Hematopoietic multipotent progenitor cell treated with erythropoietin and hydrocortisone succinate and interleukin-3 and kit ligand, for 17 days (in vitro differentiated cells): ENCODE measurements at places on chromosomes 6 and 20.

DNA sequence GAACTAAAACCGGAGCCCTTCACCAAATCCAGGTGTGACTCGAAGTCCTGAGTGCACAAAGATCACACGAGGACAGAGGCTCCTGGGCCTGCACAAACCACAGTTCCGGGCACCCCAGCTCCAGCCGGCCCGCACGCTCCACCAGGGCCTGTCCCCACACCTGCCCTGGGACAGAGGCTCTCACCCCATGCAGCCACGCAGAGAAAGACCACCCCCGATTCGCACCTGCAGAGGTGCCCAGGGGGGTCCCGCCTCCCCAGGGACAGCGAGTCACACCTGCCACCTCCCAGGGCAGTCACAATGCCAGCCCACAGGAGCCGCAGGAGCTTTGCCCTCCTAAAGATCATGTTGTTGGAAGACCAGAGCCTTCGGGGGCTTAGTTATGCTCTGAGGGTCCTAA is 25.4 kb upstream of the MRGBP start:
- DNase-seq, result no peak

DNA sequence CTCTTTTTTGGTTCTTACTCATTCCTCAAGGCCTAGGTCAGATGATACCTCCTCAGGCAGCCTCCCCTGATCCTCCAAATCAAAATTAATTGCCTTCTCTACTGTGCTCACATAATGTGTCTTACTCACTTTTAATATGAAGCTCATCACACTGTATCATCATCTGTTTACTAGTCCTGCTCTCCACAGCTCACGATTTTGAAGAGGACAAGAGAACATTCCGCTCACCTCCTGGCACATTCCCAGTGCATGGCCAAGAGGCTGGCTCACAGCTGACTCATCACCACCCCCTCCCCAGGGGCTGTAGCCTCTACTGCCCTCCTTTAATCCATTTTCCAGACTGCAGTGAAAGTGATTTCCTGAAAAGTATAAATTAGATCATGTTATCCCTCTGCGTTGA is 133.1 kb downstream of the ALDH8A1 start:
- DNase-seq, result no peak

- DNase-seq, result no peak
Observed at GRCh38 chr6:89111933-89112332, 5.9 kb downstream of the SRSF12 start.

DNA sequence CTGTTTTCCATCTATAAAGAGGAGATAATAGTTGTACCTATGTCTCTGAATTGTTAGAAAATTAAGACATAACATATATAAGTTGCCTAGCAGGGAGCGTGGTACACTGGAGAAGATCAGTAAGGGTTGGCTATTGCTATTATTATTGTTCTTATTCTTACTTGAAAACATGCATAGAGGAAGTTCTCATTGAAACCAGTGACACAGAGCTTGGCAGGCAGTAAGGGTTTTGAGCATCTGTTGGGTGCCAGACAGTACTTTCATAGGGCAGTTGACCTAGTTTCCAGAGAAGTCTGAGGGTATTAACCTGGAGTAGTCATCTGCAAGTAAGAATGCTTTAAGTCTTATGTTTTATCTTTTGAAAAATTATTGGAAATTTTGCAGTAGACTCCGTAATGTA is 13.3 kb upstream of the SGK1 start:
- no peak for DNase-seq

DNA sequence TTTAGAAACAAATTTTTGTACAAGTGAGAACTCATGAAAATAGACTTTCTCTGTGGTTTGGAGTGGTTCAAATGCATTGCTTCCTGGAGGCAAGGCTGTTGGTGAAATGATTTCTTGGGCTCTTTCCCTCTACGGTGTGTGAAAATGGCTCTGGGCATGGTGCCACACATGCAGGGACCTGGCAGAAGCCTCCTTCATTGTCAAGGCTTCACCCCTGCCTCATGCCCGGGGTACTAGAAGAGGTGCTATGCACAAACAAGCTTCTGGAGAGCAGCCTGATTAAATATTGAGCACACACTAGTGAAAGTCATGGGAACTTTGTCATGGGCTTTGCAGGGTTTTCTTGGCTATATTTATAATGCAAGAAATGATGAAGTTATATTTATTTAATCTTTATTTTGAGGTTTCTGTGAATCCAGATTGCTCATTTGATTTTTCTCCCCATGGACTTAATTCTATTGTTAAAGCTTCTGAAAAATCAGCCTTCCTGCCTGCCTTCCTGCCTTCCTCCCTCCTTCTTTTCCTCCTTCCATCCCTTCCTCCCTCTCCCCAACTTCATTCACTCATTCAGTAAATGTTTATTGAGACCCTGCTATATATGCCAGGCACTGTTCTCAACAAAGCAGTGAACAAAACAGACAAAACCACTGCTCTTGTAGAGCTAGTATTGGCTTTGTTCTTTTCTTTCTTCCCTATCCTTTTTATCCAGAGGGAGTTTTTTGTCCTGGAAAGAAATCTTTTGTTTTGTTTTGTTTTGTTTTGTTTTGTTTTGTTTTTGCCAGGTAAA is 21.0 kb downstream of the C6orf89 start:
- no peak for DNase-seq

GRCh38 chr20:2750491-2751251 is 49.8 kb downstream of the CPXM1 start:
- no peak for DNase-seq

GRCh38 chr6:77124604-77125003 is 338.7 kb downstream of the HTR1B start:
- DNase-seq, result no peak

DNA sequence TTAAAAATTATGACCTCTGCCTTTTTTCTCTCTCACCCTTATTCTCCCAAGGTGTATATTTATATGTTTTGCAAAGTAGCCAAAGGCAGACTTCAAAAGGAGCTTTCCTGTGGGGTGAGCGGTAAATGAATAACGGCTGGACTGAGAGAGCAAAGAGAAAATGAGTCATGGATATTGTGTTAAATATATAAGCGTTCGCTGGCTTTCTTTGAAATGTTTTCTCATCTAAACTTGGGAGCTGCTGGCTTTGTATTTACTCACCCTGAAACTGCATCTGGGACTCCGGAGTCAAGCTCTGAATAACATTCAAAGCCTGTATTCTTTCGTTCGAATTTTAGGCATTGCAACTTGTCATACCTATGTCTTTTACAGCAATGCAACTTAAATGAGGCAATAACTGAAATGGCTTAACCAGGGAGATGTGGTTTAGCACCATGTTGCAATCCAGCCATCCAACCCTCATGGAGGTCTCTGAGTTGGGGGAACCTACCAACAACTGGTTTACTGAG is 32.0 kb downstream of the ATXN1 start:
- DNase-seq, result no peak

DNA sequence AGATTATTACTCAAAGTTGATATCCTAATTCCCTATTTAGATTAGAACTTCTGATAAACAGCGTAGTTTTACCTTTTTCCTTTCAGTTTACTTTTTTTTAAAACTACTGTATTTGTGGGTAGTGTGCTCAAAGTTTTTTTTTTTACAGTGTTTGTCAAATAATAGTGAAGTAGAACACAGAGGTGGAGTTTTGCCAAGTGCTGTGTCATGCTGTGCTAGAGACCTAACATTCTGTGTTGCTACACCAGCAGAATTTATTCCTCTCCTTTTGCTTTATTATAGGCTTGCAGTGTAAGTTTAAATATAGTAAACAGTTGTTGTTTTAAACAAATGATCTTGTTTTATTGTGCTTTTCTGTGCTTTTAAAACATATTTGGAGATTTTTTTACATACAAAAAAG is 125.4 kb downstream of the HIVEP1 start:
- DNase-seq, result peak; percentile 35

DNA sequence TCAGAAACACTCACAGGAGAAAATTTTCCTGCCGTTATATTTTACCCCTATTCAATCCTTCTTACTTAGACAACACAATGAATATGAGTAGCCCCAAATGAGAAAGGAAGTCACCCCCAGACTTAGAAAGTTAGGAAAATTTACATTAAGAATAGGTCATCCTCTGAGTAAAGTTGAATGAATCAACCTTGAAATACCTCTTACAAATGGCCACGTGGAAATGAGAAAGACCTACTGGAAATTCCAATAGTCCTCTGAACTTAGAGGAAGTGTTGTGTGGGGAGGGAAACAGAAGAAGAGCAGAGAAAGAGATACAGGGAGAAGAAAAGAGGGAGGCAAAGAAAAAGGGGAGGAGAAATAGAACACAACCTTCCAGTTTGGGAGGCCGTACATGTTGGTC is 43.7 kb downstream of the PHACTR1 start:
- no peak for DNase-seq

DNA sequence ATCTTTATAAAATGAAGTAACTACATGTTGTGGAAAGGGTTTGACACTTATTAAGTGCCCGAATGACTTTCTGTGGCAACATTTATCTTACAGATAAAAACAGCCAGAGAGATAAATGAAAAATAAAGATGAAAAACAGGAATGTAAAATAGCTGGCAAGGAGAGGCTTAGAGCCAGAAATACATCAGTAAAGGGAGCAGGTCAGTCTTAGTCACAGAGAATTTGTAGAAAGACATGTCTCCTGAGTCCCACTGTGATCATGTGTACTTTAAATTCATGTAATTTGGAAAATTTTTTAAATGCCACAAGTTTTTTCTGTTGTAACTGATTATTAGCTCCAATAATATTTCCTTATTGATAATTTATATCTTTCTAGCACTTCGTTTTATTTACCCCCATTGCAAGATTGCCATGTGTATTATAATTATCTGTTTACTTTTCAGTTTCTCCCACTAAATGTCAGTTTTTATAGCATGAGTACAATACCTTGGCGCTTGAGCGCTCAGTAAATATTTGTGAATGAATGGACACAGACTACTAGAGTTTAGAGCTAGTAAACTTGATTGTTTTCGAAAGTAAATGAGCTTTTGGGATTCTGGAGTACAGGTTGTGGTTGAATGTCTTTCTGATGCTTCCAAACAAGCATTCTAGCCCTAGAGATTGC is 15.2 kb downstream of the TAB2 start:
- DNase-seq, result no peak

DNA sequence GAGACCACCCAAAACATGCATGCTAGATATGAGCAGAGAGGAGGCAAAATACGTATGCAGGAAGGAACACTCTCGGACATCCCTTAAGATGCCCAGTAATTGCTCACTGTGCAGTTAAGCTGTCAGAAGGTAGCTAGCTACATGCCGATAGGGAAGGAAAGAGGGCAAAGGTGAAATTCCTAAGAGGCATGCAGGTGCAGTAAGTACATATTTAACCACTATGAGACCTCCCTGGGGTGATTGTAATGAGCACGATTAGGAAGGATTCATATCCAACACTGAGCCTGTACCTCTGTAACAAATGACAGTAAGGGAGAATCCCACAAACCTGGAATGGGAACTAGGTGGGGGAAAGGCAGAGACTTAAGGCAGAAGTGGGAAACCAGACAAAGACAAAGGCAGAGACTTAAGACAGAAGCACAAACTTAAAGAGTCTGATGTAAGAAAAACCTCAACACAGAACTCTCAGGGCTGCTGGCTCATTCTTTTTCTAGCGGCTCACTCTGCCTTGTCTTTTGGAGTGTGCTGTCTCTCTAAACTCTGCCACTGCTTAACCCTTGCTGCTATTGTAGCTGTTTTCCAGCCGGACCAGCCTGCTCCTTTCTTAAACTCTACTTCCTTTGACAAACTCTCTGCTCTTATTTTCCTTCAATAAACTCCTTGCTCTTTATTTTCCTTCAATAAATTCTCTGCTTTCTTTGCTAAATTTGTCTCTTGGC is 148.1 kb downstream of the UBE3D start:
- no peak for DNase-seq
